ENCODE measurements at places on chromosomes 11 and 22.

DNA sequence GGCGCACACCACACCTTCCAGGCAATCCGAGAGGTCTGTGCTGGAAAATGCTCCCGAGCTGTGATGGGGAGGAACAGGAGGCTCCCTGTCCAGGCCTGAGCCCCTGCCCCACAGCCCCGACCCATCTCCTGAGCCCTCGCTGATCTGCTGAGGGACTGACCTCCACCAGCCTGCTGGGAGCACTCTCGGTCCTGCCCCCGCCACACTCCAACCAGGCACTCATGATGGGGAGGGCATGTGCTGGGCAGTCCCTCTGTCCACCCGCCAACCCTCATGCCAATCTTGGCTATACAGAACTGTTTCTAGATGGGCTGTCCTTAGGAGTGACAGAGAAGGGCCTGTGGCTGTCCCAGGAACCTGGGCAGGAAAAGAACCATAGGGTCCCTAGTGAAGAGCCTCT lies 70.8 kb downstream of the TRMU start:
- DNase-seq = no peak

DNA sequence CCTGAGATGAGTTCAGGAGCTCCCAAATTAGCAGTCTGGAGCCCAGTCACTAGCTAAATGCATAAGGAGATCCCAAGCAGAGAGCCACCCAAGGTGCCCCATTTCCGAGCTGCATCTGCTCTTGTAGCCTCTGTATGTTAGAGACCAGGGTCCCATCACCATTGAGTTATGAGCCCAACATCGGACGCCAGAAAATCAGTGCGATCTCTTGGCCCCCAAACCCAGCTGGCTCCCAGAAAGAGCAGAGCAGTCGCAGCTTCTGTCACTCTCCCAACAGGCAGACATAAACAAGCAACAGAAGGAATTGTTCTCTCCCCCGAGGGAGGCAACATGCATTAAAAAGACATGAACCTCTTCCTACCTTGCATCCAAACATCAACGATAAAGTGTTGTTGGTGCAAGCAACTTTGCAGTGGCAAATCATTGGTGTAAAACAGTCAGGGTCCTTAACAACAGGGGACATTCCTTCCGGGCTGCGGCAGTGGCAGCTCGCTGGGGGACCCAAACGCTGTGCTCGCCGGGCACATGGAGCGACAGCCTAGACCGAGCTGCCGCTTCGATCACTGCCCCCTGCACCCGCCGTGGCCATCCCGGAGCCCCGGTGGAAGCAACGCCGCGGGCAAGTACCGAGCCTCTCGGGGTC lies 907.1 kb downstream of the DLG2 start:
- DNase-seq = no peak

- no peak for DNase-seq
These were observed 219.3 kb upstream of the POU2AF2 start for GRCh38 chr11:111026241-111026640.

GRCh38 chr22:23837496-23837859 lies 1.3 kb downstream of the DERL3 start:
- DNase-seq = no peak
